ENCODE measurements at places on chromosomes 12 and 14. TPM values are rescaled to one million over a fixed set of nuclear protein-coding genes. Genes with fewer than 3 reads are reported as not detected.

DNA sequence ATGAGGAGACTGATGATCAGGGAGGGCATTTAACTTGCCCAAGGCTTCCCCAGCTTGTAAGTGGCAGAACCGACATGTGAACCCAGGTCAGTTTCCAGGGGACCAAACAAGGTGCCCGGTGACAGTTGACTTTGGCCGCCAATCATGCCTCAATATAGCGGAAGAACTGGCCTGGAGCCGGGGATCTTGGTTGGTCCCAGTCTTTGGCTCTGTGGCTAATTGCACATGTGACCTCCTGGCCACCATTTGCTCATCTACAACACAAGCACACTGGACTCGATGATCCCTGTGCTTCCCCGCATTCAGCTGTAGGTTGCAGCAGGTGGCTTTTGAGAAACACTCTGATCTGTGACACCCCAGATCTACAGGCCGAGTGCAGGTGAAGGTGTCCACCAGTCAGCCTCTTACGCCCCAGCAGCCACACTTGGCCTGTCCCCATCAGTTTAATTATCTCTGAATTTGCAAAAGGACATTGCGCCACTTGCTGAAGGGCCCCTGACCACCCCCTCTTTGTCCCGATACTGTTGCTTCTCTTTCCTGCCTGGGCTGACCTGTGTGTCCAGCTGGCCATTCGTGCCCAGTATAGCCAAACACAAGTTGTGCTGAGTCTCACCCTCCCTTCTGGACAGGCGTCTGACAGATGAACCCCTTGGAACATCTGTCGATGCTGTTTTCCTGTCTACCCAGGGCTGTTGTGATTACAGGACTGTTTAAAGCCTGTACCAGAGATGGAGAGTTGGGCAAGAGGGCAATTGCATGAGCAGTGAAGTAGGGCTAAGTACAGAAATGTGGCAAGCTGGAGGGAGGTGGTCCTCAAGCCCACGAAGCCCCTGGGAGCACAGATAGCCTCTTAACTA lies 14.1 kb downstream of the ACACB start:
- no peaks in the 10 kb centered on the region for H3K36me3 ChIP-seq

DNA sequence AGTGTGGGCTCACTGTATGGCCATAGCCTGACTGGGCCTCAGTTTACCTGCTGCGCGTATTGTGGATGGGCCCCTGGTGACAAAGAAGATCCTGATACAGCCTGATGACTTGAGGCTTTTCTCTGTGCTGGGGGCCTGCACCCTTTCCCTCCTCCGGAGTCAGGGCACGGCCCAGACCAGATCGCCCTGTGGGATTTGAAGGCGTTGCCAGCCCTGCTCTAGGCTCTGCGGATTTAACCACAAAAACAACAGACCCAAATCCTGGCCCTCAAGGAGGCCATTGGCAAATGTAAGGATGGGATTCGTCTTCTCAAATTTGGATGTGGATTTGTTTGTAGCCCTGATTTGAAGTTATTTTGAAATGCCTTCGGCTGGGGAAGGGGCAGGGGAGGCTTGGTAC lies 195.8 kb downstream of the TSPAN9 start:
- H3K4me1 ChIP-seq: peaks cover 27% of the 10 kb centered on the region
- no peak overlapping the region for H3K4me3 ChIP-seq
- peaks cover 4% of the 10 kb centered on the region for H3K36me3 ChIP-seq
- H3K27me3 ChIP-seq: no peaks in the 10 kb centered on the region
- DNase-seq: no peak
- H3K27ac ChIP-seq: no peak overlapping the region

BEGAIN gene
- 7.0 TPM for total RNA-seq

DNA sequence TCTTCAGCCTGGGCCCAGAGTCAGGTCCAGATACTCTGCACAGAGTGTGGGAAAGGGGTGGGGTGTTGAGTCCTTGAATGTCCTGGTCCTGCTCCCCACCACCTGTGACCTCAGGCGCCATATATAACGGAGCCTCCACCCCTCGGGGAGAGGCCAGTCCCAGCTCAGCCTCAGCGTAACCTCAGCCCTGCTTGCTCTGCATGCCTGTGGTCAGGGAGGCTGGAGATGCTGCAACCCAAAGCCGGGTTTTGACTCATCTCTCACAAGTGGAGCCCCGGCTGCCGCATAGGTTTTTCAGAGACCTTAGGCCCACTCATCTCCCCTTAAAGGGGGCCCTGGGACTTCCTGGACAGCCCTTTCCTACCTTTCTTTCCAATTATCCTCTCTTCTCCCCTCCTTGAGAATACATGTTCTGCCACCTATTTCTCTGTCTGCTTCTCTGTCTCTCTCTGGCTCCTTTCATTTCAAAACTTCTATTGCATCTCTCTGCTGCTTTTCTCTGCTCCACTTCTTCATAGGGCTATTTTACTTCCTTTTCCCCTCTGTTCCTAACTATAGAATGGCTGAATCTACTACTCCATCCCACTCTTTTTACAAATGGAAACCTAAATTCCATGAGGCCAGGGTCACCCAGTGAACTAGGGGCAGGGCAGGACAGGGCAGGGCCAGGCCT lies 1.2 kb downstream of the ITGB7 start:
- peaks cover 8% of the 10 kb centered on the region for H3K36me3 ChIP-seq
- no peak overlapping the region for H3K4me3 ChIP-seq
- peaks cover 20% of the 10 kb centered on the region for H3K4me1 ChIP-seq
- no peak for DNase-seq

FBRSL1 gene
- total RNA-seq: 42.1 TPM

SMCO2 gene
- total RNA-seq: not detected

- peak overlapping the region; percentile 82 for H3K27ac ChIP-seq
- H3K27me3 ChIP-seq: no peaks in the 10 kb centered on the region
- peaks cover 32% of the 10 kb centered on the region for H3K4me1 ChIP-seq
- H3K4me3 ChIP-seq: no peak overlapping the region
- peaks cover 1% of the 10 kb centered on the region for H3K36me3 ChIP-seq
Measured at GRCh38 chr14:62002642-62003041, 240.4 kb downstream of the SNAPC1 start.

MYF5 gene
- total RNA-seq: not detected

DNA sequence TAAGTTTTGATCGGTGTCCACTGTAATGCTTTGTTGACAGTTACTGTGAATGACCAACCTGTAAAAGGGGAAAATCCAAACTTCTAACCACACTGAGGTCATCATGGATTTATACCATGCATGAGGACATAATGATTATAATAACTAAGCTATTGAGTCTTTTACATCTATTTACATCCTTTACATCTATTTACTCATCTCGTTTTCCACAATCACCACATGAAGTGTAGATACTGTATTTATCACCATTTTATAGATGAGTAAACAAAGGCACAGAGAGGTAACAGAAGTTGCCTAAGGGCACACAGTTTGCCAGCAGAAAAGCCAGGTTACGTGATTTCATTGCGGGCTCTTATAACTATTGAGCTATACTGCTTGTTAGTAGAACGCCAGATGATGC lies 27.9 kb upstream of the EID3 start:
- H3K4me3 ChIP-seq: no peak overlapping the region
- no peak overlapping the region for H3K27ac ChIP-seq
- DNase-seq: no peak
- H3K27me3 ChIP-seq: no peaks in the 10 kb centered on the region
- no peaks in the 10 kb centered on the region for H3K36me3 ChIP-seq

GRCh38 chr12:56518570-56518969 lies 3.0 kb upstream of the RBMS2 start:
- DNase-seq: no peak
- peaks cover under 1% of the 10 kb centered on the region for H3K27me3 ChIP-seq
- H3K4me3 ChIP-seq: no peak overlapping the region
- H3K4me1 ChIP-seq: peaks cover 42% of the 10 kb centered on the region
- no peaks in the 10 kb centered on the region for H3K36me3 ChIP-seq

DNA sequence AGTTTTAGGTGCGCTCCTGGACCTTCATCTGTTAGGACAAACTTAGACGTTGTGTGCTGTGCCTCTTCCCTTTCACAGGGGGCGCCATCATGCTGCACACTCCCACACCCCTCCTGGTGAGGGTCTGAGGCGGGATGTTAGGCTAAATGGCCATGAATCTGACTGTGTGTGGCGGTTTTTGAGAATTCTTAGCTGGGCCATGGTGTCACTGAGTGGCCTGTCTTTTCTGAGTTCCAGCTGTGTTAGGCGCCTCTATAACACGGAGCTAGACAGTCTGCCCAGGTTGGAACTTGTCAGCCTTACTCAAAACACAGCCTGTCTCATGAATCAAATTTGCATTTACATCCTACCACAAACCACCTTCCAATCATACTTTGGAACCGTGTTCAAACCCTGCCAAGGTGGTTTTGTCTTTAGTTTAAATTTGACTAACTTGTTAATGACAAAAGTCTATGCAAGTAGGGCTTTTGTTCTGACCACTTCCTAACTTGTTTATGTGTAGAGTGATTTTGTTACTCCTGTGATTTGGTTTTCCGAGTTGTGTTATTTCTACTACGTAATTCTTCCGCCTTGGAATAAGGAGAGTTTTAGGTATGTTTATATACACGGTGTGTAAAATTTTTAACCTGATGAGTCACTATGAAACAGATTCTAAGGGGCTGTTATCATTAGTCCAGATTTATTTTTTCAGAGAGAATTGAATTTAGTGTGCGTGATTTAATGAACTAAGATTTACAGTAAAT lies 19.6 kb downstream of the ACVR1B start:
- H3K4me1 ChIP-seq: peaks cover 45% of the 10 kb centered on the region
- peak overlapping the region; percentile 75 for H3K27ac ChIP-seq
- no peak for DNase-seq

LHX5 gene
- not detected for total RNA-seq

Measured in osteocyte (in vitro differentiated cells).